IMR-90 (cell line): ENCODE measurements at places on chromosomes 5 and 9. TPM values are rescaled to one million over a fixed set of nuclear protein-coding genes. Genes with fewer than 3 reads are reported as not detected.

ACTBL2 gene
- 0.29 and 0.52 TPM in 2 replicates for polyA plus RNA-seq

GLRA1 gene
- polyA plus RNA-seq, result not detected in 2 replicates

INSL6 gene
- polyA plus RNA-seq, result not detected in 2 replicates

PCSK5 gene
- polyA plus RNA-seq, result 1.3 and 1.5 TPM in 2 replicates

- no peak for DNase-seq
Observed at GRCh38 chr9:77003366-77003765, 16.1 kb upstream of the FOXB2 start.

DNA sequence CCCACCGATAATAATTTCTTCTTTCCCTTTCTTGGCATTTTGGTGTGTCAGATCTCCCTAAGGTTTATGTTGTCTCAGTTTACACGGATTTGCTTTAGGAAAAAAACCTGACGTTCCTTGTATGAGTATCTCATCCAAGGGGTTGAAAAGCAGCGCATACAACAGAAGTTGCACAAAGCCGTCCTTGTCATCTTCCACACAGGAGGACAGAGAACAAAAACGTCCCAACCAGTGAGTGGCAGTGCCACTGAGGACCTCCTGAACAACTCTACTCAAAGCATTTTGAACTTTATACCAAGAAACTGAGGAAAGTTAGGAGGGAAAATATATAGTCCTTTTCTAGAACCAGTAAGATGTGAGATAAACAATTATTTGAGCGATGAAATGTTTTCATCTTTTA is 547.0 kb downstream of the PDE4D start:
- DNase-seq, result no peak

DNA sequence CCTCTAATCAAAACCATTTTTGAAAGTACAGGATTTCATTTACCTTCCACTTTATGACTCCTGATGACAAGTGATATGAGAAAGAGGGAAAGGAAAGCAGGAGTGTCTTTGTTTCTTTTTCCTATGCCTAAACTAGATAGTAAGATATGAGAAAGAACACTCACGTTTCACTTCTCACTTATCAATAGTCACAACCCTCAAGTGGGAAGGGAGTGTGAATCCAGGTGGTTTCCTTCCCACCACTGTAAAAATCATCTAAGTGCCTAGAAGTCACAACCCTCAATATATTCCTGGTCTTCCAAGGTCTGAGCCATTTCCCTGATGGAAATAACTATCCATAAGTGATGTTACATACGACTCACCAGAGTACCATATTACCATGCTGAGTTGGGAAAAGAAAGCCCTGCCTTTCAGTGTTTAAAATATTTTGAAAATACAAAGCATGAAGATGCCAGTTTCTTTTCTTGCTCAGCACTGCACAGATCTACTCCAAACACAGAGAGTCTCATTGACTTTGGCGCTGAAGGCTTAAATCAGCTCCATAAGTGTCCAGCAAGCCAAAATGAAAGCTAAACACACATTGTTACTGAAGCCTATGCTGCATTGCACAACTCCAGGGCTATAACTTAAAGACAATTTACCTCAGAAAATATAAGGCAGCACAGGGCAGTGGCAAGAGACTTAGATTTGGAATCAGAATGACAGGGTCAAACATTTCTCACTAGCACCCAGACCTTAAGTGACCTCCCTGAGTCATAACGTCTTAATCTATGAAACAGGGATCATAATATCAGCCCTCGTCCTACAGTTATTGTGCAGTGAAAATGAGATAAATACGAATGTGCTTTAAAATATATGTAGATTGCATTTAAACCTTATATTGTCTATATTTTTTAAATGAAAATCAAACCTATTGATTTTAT is 301.2 kb downstream of the KIAA0825 start:
- DNase-seq, result peak; percentile 14

- peak; percentile 41 for DNase-seq
Observed at GRCh38 chr5:54651482-54652076, 134.0 kb downstream of the SNX18 start.

DNA sequence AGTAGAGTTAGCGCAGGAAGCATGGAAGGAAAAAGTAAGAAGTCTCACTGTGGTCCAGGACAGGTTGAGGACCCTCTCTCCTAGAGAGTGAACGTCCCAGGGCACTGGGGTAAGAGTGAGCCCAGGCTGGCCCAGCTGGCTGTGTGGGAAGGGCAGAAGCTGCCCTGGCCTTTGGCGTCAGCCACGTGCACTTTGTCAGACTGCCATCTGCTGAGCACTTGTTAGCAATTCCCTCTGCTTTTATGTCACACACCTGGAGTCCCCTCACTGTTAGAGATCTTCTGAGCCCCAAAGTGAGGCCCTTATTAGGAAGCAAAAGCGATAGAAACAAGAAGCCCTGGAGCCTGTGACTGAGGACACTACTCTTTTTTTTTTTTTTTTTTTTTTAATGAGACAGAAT is 79.1 kb downstream of the UGCG start:
- DNase-seq, result no peak

- DNase-seq, result no peak
Observed at GRCh38 chr9:101791938-101792337, 53.5 kb upstream of the GRIN3A start.

- no peak for DNase-seq
Observed at GRCh38 chr9:135341612-135342169, 137.9 kb upstream of the PPP1R26 start.

DNA sequence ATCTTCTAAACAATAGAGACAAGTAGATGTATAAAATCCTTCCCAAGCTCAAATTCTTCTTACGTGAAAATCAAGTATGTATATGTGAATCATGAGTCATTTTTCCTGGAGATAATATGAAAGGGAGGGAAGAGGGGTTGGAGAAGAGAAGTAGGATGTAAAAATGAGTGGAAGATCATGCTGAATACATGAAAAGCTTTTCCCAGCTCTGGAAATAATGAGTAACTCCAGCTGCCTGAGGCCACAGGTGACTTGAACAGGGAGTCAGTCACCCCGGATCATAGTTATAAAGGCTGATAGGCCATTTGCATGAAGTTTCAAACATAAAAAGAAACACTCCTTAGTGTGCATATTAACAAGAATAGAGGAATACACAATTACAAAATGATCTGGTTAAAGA is 486.7 kb downstream of the EFNA5 start:
- no peak for DNase-seq

GRCh38 chr5:145834554-145834916 is 607 bp downstream of the PRELID2 start:
- DNase-seq, result no peak

GRCh38 chr5:180959661-180960060 is 29.0 kb upstream of the BTNL3 start:
- DNase-seq, result no peak

DNA sequence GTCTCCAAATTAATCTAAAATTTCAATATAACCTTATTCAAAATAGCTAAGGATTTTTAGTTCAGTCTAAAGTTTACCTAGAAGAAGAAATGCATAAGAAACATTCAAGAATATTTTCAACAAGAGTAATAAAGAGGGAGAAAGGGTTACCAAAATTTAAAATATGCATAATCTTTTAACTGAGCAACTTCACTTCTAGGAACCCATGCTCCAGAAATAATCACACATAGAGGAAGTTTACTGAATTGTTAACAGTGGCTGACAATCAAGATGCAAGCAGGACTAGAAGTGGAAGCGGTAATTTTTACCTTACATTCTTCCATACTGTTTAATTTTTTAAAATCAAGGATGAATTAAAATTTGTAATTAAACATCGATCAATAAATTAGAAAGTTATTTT is 1.9 kb downstream of the PJA2 start:
- no peak for DNase-seq

- peak; percentile 11 for DNase-seq
Observed at GRCh38 chr9:121801579-121801978, 150.1 kb downstream of the DAB2IP start.

GRCh38 chr5:39469176-39469575 is 44.4 kb upstream of the DAB2 start:
- no peak for DNase-seq

GRCh38 chr9:133710661-133711427 is 27.3 kb downstream of the SARDH start:
- DNase-seq, result no peak

- DNase-seq, result peak; percentile 78
Observed at GRCh38 chr9:35680331-35681105, 6.8 kb downstream of the CA9 start.

DNA sequence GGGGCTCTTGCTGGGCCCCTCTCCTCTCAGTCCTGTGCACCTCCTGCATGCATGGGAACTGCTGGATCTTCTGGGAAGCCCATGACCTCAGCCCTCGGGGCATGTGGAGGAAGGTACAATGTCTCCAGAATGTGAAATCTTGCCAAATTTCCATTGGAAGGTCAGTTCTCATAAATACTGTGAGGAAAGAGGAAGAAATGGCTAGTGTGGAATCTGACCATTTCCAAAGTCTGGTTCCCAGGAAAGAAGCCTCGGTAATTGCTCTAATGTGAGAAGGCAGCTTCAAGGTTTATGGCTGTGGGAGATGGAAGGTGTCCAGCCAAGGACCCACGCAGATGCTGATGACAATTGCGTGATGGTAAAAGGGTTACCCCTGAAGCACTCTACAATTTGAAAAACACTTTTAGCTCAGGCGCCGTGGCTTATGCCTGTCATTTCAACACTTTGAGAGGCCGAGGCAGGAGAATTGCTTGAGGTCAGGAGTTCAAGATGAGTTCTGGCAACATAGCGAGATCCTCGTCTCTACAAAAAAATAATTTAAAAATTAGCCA is 8.1 kb upstream of the IL17B start:
- peak; percentile 70 for DNase-seq

GRCh38 chr5:181109489-181110013 is 21.4 kb downstream of the OR2V1 start:
- DNase-seq, result no peak

GRCh38 chr9:32986971-32987370 is 14.5 kb downstream of the APTX start:
- DNase-seq, result peak; percentile 17

DNA sequence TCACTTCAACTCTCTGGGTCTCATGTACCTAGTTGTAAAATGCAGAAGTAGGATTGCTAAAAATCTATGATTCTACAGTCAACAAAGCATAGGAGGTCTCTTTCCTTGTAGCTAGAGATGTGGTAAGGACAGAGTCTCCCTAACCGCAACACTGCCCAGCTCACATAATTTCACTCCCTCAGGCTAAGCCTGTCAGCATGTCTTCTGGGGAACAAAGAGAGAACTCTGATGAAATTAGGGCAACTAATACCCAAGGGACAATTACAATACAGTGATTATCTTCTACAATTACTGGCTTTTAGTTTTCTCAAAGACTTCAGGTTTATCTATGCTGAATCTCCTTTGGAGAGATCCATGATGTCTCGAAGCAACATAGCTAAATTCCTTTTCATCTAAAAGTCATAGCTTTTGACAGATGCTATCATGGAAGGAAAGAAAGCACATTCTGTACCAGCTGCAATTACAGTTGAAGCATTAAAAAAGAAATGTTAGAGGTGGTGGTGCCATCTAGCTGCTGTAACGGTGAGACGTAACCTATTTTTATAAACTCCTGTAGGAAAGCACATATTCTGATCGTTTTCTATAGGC is 141.1 kb upstream of the TARS1 start:
- peak; percentile 71 for DNase-seq

GRCh38 chr5:50653946-50654345 is 12.5 kb upstream of the PARP8 start:
- DNase-seq, result no peak

- DNase-seq, result peak; percentile 15
Observed at GRCh38 chr5:93055561-93055960, 525.5 kb downstream of the NR2F1-AS1 start.

- DNase-seq, result no peak
Observed at GRCh38 chr9:121189006-121189405, 12.7 kb downstream of the RAB14 start.

GRCh38 chr5:143448518-143448917 is 45.0 kb upstream of the NR3C1 start:
- DNase-seq, result no peak

DNA sequence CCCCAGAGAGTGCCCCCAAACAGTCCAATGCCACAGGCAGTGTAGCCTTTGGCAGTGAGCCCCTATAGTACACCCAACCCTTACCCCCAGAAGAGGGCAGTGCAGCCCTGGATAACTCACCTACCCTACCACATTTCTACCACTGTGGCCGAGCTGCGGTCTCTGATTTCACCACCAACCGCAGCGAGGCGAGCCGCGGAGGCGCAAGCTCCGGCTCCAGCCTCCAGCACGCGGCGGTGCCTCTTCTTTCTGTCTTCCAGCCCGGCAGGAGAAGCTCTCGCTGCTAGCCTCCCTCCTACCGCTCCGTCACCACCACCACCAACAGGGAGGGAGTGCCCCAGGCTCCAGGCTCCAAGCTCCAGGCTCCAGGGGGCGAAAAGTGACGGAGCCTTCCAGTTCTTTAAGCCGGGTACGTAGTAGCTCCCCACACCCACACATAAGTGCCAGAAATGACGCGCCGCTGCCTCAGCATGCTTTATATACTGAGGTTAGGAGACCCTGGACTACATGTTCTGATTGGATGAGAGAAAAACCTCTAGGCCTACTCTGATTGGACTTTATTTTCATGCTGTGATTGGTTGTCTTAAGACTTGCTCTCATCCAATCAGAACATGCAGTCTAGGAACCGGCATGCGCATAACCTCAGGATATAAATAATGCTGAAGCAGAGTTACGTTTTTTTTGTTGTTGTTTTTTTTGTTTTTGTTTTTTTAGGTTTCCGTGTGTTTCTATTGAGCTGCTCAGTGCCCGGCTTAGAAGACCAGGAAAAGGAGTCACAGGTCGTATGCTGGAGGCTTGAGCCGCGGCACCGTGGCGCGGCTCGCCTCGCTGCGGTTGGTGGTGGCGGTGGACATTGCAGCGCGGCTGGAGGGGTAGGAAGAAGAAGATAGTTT is at the start of gene PCAT7:
TSS of gene PCAT7 (plus strand) at position 645 of the 893 bp plus-strand sequence.
- no peak for DNase-seq

DNA sequence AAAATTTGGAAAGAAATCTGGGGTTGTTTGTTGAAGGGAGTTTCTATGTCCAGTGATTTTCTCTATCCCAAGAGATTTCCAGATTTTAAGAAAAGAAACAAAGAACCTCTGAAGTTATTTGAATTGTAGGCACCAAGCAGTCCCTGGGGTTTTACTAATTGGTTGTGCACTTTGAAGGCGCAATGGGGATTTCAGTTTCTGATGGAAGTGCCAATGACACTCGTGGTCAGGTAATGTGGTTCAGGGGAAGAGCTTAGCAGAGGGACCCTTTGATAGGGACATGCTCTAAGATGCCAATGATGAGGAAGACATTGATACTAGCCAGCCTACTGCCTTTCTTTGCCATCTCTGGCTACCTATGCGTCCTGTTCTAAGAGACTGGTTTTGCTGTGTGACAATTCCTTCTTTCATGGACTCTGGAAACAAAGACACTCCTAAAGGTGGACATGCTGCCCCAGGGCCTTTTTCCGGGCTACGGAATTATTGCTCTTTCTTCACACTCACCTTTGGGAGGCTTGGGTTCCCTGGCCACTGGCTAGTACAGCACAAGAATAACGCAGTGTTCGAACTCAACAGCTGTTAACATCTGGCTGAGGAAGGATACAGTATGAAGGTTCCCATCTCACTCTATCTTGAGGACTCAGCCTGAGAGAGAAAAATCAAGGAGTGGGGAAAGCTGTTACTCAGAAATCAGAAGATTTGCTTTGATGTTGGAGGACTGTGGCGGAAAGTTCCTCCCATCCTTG is 6.9 kb upstream of the TRAF1 start:
- DNase-seq, result no peak
